LHCN-M2 (cell line): ENCODE measurements at places on chromosomes 16 and 17. TPM values are rescaled to one million over a fixed set of nuclear protein-coding genes. Genes with fewer than 3 reads are reported as not detected.

The BCO1 gene
- not detected in 2 replicates for total RNA-seq

- DNase-seq = no peak
These were observed 222.9 kb downstream of the CPPED1 start for GRCh38 chr16:12580809-12581208.

The FOXC2 gene
- 5.1 and 8.3 TPM in 2 replicates for total RNA-seq

DNA sequence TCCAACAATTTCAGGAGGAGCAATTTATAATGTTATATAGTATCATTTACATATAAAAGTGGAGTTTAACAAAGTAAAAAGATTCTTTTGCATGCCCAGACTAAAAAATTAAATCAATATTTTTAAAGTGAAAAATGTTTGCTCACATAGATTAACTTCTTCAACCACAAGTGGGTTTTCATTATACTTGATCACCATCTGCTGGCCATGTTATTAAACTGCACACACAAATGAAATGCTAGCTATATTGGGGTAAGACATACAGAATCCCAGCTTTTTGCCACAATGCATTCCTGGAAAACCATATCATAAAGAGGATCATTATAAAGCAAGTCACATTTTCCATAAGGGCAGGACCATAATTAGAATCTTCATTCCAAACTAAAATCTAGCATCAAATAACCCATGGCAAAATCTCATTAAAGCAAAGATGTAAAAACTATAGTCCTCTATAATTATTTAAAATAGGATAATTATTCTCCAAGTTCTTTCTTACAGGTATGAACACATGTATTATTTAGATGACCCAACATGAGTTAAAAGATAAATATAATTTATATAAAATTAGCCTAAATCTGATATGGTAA is 26.3 kb downstream of the CEP112 start:
- DNase-seq = peak; percentile 58

The CD300LG gene
- total RNA-seq = not detected in 2 replicates

- DNase-seq = peak; percentile 56
These were observed 12.3 kb downstream of the LRRC3C start for GRCh38 chr17:39939588-39940419.

DNA sequence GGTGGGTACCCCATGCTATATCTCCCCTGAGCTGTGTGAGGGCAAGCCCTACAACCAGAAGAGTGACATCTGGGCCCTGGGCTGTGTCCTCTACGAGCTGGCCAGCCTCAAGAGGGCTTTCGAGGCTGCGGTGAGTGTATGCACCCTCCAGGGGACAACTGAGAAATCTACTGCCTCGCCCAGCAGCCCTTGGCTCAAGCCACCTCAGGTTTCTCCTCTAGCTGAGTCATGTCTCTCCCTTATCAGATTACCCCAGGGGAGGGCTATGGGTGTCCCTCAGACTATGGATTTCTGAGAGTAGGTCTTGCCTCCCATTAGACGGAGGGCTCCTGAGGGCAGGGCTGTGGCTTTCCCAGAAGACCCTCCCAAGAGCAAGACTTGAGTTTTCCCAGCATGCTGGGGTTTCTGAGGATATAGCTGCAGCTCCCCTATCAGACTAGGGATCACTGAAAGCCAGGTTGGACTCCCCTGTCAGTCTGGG is 6.7 kb downstream of the NEK8 start:
- DNase-seq = no peak

The TMC8 gene
- not detected in 2 replicates for total RNA-seq

The IL17C gene
- total RNA-seq = not detected in 2 replicates

The DRC3 gene
- total RNA-seq = 0.06 and 1.1 TPM in 2 replicates

- DNase-seq = no peak
These were observed 271.4 kb downstream of the MAF start for GRCh38 chr16:79329166-79329521.

DNA sequence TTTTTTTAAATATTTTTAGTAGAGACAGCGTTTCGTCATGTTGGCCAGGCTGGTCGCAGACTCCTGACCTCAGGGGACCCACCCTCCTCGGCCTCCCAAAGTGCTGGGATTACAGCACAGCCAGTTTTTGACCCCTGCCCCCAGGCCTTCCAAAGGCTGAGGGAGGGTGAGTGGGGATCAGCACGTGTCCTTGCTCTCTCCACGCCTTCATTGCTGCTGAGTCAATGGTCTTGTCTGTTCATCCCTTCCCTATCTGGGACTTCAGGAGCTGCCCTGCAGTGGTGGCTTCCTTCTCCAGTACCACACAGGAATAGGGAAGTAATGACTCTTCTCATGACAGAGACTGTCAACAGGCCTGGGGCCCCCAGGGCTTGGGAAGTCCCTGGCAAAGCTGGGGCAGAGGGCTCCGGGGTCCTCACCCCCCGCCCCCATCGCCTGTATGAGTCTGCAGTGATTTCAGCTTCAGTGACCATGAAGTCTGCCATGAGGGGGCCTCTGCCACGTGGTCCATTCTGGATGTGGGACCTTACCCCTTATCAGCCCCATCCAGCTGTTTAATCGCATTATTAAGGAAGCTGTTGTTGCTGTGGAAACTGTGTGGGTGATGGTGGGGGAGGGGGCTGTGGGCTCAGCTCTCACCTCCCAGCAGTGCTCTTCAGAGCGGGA is 6.1 kb downstream of the ABCC3 start:
- no peak for DNase-seq

The TRPV2 gene
- total RNA-seq = 54.8 and 56.7 TPM in 2 replicates

The CEP20 gene
- 69.6 and 94.3 TPM in 2 replicates for total RNA-seq

DNA sequence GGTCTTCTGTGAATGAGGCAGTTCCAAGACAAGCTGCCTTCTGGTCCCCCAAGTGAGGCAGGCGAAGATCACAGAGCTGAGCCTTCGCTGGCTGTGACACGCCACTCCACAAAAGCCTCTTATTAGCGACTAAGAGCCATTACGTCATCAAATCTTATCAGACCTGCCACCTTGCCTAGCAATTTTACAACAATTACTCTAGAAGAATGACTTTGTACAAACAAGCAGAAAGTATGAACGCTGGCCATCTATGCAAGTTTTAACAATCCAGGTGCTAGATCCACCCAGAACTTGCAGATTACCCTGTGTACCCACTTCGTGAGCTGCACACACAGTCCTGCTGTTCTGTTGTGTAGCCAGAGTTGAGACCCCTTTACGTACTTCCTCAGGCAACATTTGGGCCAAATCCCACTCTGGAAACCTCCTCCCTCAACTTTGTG is 3.8 kb upstream of the ICAM2 start:
- no peak for DNase-seq

- no peak for DNase-seq
These were observed 47.0 kb downstream of the HSD17B2 start for GRCh38 chr16:82082097-82082496.

DNA sequence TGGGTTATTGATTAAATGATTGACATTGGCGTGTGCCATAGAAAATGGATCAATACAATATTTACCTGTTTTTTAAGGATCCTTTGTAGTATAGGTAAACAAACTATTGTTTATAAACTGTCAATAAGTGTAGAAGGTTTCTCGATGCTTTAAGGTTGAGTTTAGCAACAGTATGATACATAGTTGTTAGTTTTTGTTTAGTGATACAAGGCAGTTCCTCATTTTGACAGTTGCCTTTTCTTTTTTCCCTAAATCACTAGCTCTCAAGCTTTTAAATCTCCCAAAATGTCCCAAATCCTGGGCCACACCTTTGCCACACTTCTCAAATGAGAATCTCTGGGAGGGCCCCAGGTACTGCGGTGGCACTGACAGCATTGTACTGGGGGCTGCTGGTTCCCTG is 57.3 kb downstream of the EPN2 start:
- no peak for DNase-seq

The TPSAB1 gene
- total RNA-seq = not detected in 2 replicates

GRCh38 chr16:69073181-69073702 is 32.2 kb upstream of the HAS3 start:
- DNase-seq = peak; percentile 89

GRCh38 chr17:41971721-41972523 is 5.3 kb downstream of the CNP start:
- DNase-seq = no peak

DNA sequence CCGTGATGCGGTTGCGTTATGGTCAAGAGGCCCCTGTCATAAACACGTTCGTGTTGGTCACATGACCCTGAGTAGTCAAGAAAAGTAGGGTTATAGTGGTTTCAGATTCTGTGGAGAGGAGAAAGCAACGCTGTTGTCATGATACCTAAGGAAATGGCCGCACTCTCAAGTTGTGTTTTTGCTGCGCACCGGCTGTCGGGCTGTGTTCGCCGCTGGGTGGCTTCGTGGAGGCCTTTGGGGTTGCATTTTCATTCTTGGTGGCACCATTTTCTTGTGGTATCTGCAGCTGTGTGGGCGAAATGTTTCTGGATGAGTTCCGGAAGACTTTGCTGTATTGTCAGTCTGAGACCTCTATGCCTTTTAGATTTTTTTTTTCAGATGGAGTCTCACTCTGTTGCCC is 35.0 kb downstream of the DEF8 start:
- no peak for DNase-seq

The CMTM4 gene
- 11.9 and 16.4 TPM in 2 replicates for total RNA-seq

- peak; percentile 58 for DNase-seq
These were observed 20.5 kb downstream of the MYO15A start for GRCh38 chr17:18129041-18129502.

DNA sequence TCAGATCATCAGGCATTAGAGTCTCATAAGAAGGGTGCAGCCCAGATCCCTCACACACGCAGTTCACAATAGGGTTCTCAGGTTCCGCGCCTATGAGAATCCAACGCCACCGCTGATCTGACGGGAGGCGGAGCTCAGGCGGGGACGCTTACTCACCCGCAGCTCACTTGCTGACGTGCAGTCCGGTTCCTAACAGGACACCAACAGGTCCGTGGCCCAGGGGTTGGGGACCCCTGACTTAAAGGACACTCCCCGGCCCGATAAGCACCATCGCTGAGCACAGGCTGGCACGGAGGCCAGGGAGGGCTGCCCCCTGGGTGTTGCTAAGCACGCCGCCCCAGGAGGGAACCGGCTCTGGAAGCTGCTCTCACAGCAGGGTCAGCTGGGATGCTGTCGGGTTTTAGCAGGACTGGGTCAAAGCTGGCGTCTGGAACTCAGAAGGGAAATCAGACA is 30.1 kb upstream of the BAHCC1 start:
- DNase-seq = no peak

DNA sequence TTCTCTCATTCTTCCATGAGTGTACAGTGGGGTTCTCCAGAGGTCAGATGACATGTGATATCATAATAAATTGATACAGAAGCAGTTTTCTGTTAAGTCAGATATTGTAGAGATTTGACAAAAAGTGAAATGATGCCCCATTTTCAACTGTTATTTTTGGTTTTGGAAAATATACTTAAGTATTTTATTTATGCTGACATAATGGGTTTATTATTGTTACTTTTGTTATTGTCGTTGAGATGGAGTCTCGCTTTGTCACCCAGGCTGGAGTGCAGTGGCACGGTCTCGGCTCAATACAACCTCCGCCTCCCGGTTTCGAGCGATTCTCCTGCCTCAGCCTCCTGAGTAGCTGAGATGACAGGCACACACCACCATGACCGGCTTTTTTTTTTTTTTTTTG is 94.4 kb downstream of the DNAH9 start:
- DNase-seq = no peak

The TEKT5 gene
- not detected in 2 replicates for total RNA-seq
